DND-41 (cell line): ENCODE measurements at places on chromosomes 5 and 9.

- DNase-seq, result peak; percentile 18
Measured at GRCh38 chr5:59724482-59725391, 168.8 kb downstream of the PDE4D start.

GRCh38 chr5:90983711-90984124, 399.4 kb downstream of the ARRDC3 start:
- no peak for DNase-seq

DNA sequence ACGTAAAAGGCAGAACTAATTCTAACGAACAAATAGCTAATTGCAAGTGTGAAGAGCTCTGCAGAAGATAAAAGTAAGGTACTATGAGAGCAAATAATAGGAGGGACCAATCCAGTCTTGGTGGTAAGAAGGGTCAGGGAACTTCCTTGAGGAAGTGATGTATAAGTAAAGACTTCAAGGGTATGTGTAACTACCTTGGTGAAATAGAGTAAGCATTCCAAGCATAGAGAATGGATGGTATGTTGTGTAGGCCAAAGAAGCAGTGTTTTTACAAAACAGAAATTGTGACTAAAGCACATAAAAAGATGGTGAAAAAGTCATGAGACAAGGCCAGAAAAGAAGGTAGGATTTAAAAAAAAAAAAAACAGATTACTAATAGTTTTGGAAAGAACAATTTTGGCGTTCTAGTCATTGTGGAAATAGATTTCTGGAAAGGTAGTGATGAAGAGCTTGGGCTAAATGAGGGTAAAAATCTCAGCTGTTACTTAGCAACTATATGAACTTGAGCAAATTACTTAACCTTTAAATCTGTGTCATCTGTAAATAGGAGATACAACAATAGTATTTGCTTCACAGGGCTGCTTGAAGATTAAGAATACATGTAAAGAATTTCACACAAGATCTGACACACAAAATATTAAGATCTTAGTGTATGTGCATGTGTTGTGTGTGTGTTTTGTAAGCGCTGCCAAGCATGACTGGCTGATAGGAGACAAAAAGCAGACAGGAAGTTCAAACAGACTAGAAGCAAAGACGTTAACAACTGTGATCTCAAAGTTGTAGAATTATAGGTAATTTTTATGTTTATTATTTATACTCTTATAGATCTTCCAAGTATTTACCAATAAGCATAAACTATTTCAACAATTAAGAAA, 73.5 kb downstream of the NR6A1 start:
- no peak for DNase-seq

GRCh38 chr9:87350915-87351314, 146.8 kb upstream of the DAPK1 start:
- DNase-seq, result no peak
